Keratinocyte (primary cell): ENCODE measurements at places on chromosomes 7 and 10. TPM values are rescaled to one million over a fixed set of nuclear protein-coding genes. Genes with fewer than 3 reads are reported as not detected.
A peak's percentile ranks its signal among the peaks of the same experiment; 100 is the strongest.

SORCS1 gene
- polyA plus RNA-seq = 0.01 TPM in 1 of 3 replicates, not detected in the others

GRCh38 chr7:139840776-139841175 is 11.7 kb downstream of the TBXAS1 start:
- DNase-seq = no peak

GRCh38 chr7:107592361-107593024 is 12.4 kb downstream of the BCAP29 start:
- peak; percentile 23 for DNase-seq

GRCh38 chr7:124603066-124603465 is 162.5 kb downstream of the GPR37 start:
- DNase-seq = peak; percentile 33

- DNase-seq = no peak
These were observed 55.9 kb upstream of the KIAA1217 start for GRCh38 chr10:24153031-24153430.

TWIST1 gene
- 1.5 to 3.0 TPM (median 1.7 TPM) in 3 replicates for polyA plus RNA-seq

DNA sequence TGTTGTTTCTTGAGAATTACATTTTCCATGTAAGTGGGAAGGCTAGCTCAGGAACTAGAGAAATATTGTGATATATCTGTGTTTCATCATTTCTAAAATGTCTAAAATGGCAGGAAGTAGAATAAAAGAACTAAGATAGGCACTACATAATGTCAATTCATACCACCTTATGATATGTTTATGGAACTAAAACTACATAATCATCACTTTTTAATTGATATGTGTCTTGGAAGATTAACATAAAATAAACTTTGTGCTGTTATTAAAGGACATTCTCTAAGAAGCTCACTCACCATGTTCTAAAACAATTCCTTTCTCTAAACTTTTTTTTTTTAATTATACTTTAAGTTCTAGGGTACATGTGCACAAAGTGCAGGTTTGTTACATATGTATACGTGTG is 83.5 kb upstream of the TAS2R16 start:
- no peak for DNase-seq

DNA sequence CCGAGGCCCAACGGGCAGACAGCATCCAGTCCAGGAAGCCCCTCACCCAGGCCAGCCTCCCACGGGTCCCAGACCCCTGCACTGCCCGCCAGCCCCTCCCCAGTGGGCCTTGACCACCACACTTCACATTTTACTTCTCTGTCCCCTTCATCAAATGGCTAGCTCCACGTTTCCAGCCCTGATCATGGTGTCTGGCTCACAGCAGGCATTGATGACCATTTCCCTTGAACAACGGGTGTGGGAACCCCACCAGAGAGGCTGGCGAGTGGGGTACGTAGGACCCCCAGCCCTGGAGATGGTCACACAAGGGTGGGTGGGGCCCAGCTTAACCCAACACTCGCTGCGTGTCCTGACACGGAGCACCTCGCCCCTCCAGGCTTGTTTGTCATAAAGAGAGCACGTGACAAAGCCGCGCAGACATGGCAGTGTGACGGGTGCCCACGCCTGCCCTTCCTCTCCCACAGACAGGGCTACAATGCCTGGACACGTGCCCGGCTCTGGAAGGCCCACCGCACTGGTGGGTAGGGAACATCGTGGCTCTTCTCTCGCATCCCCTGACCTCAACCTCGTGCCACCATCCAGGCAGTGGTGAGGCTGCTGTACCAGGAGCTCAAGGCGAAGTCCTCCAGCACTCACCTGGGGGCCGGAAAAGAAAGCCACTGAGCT is 267.7 kb downstream of the MAD1L1 start:
- DNase-seq = no peak

- no peak for DNase-seq
These were observed 1.4 kb upstream of the CYP26A1 start for GRCh38 chr10:93072225-93072712.

DNA sequence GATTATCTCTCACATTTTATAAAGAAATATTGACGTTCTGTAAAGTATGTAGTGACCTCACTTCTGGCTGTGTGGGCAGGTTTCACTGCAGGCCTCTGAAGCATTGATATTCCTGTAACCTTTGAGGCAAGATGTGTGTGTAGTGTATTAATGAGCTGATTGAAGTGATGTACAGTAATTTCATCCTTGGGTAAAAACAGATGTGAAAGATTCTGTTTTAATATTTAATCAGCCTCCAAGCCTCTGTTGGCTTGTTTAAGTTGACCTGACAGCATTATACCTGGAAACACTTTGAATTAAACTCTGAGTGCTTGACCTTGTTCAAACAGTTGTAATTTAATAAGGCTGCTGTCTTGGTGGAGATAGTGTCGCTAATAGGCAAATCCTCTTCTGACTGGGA is 74.9 kb downstream of the KAT6B start:
- no peak for DNase-seq

GRCh38 chr10:73953665-73954064 is 42.7 kb downstream of the PLAU start:
- no peak for DNase-seq

ANKMY2 gene
- polyA plus RNA-seq = 9.5 to 13.3 TPM (median 10.0 TPM) in 3 replicates

CALML3 gene
- 7.6 to 20.2 TPM (median 14.1 TPM) in 3 replicates for polyA plus RNA-seq
